NCI-H1105 (cell line): ENCODE measurements at places on chromosomes 6 and 20.
A peak's percentile ranks its signal among the peaks of the same experiment; 100 is the strongest.

DNA sequence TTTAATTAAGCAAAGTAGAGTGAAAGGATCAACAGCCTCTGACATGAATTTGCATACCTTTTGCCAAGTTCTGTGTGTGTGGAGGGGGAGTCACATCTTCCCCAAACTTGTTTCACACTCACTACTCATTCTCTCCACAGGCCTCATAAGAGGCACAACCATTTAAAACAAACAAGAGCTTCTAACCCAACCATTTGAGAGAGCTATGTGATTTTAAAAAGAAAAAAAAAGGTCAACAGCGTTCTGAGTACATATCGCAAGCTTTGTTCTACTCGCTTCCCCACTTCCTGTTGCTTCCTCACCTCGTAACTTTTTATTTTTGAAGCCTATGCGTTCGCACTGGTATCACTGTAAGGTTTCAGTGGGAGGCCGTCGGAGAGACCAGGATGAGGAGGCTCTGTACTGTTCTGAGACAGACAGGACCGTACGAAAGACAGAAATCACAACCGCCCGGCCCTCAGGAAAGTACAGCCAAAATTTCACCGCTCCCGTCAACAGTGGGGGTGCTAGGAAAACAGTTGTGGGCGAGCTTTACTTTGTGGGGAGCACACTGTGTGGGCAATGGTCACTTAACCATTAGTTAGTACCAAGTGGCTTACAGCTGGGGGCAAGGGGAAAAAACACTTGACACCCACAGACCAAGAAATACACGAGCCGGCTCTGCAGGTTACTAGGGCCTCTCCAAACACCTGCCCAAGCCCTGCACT, 61.3 kb downstream of the TRERF1 start:
- no peak for DNase-seq

GRCh38 chr20:62160876-62161275, 17.3 kb downstream of the SS18L1 start:
- DNase-seq: no peak

GRCh38 chr20:3680701-3681351, 984 bp downstream of the ADAM33 start:
- no peak for DNase-seq

DNA sequence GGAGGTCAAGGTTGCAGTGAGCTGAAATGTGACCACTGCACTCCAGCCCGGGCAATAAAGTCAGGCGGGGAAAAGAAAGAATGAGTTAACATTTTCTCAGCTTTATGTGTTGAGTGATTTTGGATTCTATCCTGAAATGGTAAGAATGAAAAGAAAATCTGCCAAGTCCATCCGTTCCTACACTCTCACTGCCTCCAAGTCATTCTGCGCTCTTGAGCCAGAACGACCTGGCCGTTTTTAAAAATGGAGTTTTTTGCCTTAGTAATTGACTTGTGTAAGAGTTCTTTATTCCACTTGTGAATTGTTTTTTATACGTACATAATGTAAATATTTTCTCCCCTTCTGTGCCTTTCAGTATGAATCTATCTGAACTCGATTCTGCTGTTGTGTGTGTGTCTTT, 28.7 kb downstream of the DNAJC5 start:
- no peak for DNase-seq

GRCh38 chr6:113843500-113844073, 13.6 kb upstream of the MARCKS start:
- no peak for DNase-seq

- DNase-seq: no peak
These were observed 4.3 kb downstream of the SMIM26 start for GRCh38 chr20:18571578-18571977.

- no peak for DNase-seq
These were observed 198.6 kb downstream of the DTNBP1 start for GRCh38 chr6:15464211-15464725.

DNA sequence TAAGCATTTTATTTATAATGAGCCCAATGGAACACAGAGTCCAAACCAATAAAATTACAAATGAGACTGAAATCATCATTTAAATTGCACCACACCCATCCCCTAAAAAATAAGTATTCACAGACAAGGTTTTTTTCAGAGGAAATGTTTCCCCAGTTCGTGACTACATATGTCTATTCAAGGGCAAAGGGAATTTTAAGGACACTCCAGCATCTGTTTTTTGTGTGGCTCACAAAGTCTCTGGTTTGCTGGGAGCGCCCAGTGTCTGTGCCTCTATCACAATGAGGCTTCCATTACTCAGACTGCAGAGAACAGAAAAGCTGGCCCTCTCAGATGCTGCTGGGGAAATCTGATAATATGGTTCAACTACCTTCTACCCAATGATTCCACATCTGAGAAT, 16.0 kb downstream of the TBX18 start:
- DNase-seq: no peak

DNA sequence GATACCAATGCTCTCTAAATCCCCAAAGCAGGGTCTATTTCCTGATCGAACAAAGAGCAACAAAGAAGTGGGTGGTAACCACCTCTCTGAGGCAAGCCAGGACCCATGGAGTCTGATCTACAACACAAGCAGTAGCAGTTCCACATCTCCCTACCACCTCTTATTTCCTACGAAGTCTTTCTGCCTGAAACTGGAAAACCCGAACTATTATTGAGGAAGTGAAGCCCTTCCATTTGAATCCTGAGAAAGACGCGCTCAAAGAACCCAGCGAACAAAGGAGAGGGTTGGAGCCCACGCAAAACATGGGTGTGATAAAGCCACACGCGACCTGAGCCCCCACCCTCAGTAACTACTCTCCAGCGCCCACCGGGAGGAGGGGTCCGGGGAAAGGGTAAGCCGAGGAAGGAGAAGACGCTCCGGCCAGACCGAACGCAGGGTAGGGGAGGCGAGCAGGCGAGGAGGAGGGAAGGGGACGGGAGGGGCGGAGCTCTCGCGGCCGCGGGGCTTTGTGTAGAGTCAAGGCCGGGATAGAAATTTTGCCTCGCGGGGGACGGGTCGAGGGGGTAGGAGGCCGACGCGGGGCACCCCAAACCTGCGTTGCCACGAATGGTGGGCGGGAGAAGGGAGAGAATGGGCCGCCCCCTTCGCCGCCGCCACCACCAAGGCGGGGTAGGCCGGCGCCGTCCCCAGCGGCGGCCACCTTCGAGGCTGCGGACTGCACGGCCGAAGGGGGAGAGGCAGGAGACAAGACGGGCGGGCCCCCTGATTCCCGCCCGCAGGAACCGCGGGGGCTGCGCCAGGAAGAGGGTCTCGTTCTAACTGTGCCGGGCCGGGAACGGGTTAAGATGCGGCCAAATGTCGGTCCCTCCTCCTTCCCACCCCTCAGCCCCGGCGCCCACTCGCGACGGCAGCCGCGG, 802 bp downstream of the HDAC2 start:
- peak; percentile 42 for DNase-seq

DNA sequence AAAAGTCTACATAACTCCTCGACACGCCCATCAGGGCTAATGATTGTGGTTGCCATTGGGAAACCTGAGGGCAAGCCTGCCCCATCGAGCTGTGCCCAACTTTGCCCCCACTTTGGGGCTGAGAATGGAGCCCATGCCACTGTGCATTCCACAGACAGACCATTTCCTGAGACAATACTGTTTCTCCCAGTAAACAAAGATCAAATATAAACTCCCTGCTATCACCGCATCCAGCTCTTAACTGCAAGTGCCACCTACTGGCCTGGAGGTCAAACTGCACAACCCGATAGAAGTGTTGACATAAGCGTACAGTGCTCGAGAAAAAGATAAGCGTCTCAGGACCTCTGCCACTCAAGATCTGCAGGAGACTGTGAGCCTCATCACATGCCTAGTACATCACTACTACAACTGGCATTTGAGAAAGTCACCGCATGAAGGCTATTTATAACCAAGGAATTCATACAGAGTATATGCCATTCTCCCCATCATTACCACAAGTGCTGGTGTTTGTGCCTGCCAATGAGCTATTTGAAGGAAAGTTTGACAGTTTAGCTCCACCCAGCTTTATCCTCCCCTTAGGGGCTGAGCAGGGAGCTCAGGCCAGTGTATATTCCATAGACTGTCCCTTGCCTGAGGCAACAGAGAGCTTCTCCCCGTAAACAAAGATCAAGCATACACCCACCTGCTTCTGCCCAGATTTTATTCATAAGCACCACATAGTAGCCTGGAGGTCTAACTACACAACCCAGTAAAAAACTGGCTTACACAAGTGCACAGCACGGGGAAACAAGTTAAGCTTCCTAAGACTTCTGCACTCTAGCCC, 4.5 kb upstream of the DEFB126 start:
- DNase-seq: no peak

DNA sequence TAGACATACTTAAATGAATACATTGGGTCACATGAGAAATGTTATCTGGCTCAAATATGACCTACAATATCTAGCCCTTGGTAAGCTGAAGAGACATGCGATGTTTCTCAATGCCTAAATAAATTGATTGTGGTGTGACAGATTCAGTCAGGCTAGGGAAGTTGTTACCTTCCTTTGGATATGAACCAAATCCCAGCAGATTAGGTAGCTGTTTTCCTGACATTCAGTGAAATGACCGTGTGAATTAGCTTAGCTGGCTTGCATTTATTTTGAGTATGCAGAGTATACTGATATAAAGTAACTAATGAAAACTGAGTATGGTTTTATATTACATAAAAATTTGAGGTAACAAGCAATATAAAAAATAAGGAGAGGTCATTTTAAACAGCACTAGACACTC, 288.2 kb downstream of the GJA1 start:
- no peak for DNase-seq

- DNase-seq: no peak
These were observed 128.9 kb downstream of the TMEM200A start for GRCh38 chr6:130494729-130495128.

DNA sequence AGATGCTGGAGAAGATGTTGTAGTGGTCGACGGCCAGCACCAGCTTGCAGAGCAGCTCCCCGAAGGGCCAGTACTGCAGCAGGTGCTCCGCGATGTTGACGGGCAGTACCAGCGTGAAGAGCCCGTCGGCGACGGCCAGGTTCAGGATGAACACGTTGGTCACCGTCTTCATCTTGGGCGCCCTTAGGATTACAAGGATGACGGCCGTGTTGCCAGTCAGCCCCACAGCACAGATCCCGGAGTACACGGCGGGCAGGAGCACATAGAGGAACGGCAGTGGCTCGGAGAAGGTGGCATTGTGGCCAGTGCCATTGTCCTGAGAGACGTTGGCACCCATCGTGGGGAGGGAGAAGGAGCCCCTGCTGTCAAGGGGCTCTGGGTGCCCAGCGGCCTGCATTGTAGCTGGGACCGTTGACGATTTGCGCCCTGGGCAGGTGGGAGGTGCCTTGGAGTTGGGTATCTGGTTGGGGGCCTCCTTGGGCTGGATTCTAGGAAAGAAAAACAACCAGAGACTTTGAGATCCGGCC, 867 bp downstream of the NPBWR2 start:
- DNase-seq: no peak

DNA sequence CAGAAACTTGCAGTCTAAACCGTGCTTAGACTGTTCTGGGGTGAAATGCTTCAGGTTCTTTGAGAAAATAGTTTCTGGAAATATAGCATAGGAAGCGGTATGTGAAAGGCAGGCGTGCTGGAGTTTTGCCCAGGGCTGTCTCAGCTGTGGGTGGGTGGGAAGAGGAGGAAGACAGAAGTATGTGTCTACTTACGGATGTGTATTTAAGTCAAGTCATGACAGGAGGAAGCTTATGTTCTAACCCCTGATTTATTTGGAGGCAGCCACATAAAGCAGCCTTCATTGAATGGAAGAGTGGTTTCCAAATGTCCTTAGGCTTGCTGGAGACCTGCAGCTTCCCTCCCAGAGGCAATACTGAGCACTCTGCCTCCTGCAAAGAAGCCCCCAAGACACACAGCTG, 345.8 kb upstream of the PRND start:
- DNase-seq: no peak

DNA sequence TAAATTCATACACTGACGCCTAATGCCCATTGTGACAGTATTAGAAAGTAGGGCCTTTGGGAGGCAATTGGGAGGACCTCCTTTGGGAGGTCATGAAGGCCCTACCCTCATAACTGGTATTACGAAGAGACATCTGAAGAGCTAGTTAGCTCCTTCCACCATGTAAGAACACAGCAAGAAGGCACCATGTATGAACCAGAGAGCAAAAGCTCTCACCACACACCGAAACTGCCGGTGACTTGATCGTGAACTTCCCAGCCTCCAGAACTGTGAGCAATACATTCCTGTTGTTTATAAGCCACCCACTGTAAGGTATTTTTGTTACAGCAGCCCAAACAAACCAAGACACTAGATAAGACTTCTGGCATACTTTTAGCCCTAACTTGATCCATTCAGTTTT, 41.8 kb downstream of the GCLC start:
- no peak for DNase-seq

DNA sequence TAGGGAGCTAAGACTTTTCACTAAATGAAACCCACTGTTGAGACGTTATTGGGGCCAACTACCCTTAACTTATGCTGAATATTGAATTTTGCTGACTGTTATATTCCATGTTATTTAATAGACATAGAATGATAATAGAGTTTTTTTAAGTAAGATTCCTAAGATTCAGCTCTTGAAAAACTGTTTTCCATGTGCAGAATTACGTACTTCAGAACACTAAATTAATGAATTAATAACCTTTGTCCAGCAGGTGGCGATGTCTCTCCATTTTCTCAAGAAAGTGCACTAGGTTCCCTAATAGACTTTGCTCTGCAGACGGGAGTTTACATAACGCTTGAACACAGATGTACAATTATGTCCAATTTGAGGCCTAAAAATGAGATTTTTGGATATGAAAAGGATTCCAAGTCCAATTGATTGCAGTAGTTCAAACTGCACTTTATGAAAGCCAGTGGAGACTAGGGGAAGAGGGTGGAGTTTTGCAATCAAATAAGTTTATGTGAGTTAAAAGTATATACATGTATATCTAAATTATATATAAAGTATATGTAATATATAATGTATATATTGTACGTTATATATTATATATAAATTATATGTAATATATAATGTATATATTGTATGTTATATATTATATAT, 282.1 kb downstream of the UST start:
- peak; percentile 80 for DNase-seq

- no peak for DNase-seq
These were observed 74.4 kb downstream of the MBOAT1 start for GRCh38 chr6:20137837-20138236.
